Large intestine (tissue), 12 donors: ENCODE measurements at places on chromosomes 16 and 17. TPM values are rescaled to one million over a fixed set of nuclear protein-coding genes. Genes with fewer than 3 reads are reported as not detected.

GRCh38 chr16:55861288-55861687 is 13.9 kb downstream of the CES5A start:
- no peak for DNase-seq

The PRPSAP2 gene
- 49.5 TPM for polyA plus RNA-seq

DNA sequence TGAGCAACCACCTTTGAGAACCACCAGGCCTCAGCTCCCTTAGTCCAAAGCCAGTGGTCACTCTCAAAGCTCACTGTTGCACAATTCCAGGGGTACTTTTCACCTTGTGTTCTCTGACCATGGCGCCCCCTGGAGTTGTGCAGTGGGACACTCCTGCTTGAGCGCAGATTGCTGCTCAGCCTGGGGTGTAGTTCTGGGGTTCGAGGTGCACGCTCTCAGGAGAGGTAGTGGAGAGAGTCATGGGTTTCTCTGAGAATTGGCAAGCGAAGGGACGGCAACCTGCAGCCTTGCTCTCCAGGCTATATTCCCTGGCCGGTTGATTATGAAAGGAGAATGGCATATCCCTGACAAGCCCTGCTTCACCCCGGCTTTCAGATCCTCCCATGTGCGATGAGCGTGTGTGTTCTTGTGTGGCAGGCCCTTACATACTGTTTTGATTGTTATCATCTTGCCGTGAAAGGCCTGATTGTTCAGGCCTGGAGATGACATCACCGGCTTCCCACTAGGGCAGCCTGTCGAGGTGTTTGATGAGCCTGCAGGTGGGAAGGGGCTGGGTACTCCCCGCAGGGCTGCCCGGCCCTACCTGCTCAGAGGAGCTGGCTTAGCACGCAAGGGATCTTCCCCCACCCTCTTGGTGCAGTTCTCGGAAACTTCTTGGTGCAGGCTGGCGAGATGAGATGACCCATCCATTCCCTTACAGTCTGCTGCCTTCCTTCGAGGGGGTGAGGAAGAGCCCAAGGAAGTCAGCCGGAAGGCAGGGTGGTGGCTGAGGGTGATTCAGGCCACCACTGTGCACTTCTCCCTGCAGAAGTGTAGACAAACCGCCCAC is 431.2 kb downstream of the SLC39A11 start:
- DNase-seq = peak; percentile 73

GRCh38 chr16:57889960-57890751 is 80.8 kb downstream of the CNGB1 start:
- DNase-seq = no peak

- DNase-seq = no peak
These were observed 17.9 kb upstream of the FAAP100 start for GRCh38 chr17:81569986-81570514.

GRCh38 chr16:78396046-78396445 is 296.6 kb downstream of the WWOX start:
- DNase-seq = no peak

DNA sequence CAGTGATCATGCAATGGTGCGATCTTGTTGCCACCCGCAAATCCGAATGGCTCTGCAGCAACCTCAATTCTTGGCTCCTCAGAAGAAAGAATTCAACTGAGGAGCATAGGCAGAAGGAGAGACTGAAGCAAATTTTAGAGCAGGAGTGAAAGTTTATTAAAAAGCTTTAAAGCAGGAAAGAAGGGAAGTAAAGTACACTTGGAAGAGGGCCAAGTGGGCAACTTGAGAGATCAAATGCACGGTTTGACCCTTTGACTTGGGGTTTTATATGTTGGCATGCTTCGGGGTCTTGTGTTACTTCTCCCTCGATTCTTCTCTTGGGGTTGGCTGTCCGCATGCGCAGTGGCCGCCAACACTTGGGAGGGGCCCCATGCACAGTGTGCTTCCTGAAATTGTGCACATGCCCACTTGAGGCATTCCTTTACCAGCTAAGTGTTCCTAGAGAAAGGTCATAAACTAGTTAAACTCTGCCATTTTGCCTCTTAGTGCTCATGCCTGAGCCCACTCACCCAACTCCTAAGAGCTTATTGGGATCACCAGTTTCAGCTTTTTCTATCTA is 36.7 kb downstream of the ZNRF1 start:
- DNase-seq = no peak

The SAMD14 gene
- 5.7 TPM for polyA plus RNA-seq

The EFNB3 gene
- polyA plus RNA-seq = 7.4 TPM

DNA sequence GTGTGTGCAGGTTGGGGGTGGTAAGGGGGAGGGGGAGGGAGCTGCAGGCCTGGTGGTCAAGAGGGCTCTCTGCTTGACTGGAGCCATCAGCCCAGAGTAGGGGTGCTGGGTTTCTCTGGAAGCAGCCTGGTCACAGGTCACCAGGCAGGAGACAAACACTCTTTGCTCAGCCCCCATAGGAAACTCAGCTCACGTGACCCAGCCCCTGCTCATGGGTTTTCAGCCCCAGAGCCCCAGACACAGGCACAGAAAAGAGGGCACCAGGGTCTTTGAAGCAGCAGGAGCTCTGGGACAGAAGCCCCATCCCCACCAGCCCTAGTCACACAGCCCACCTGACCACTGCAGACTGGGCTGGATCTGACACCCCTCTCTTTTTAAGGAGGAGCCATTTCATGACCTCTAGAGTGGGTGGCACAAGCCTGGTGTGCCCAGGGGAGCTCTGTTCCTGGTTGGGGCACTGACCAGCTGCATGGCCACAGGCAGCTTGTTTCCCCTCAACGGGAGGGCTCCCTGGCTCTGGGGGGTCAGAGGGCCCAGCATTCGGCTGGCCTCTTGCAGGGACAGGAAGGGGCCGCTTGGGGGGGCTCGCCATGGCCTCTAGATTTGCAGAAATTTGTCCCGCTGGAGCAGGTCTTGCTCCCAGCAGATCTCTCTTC is 13.8 kb upstream of the CD79B start:
- no peak for DNase-seq

The CPPED1 gene
- polyA plus RNA-seq = 25.1 TPM

The MYH8 gene
- polyA plus RNA-seq = 2.1 TPM

DNA sequence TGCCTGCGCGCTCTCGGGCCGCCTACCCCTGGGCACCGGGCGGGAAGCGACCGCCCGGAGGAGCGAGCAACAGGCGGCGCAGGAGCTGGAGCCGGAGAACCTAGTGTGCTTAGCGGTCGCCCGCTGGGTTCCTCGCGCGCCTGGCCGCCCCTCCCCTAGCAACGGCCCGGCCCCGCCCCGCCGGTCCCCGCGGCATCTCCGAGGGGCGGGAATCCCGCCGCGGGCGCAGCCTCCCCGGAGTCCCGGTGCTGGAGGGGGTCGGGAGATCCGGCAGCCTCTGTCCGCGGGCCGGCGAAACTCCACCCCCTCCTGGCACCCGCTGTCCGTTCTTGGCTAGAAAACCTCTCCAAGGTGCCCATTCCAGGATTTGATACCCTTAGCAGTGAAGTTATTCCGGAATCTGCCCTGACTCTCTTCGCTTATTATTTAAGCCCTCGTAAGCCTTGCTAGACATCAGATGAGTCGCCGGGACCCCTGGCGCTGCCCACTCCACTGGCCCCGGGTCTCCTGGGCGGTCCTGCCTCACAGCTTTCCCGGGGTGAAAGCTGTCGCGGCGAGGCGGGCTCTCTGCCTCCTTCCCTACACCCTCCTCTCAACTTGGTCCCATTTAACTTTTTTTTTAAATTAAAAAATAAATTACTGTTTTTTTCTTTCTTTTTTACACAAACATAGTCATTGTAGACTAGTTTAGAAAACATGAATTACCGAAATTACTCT is at the start of gene RPRML:
RPRML (minus strand) TSS at position 107 of the 717 bp plus-strand sequence. CDS start 246 bp downstream, outside the sequence.
- DNase-seq = no peak

DNA sequence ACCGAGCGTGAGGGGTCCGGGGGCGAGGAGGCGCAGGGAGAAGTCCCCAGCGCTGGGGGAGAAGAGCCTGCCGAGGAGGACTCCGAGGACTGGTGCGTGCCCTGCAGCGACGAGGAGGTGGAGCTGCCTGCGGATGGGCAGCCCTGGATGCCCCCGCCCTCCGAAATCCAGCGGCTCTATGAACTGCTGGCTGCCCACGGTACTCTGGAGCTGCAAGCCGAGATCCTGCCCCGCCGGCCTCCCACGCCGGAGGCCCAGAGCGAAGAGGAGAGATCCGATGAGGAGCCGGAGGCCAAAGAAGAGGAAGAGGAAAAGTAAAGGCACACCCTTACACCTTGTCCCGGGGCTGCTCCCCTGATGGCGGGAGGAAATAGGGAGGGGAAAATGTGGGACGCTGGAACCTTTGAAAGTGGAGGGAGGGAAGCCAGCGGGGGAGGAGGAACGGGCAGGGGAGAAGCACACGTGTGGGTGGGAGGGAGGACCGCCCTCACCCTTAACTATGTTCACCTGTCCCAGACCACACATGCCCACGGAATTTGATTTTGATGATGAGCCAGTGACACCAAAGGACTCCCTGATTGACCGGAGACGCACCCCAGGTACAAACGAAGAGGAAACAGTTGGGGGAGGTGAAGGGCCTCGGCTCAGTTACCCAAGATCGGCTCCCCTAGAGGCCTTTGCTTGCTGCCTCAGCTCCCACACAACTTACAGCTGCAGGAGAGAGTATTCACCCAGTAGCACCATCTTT is 916 bp downstream of the PAGR1 start:
- DNase-seq = peak; percentile 75

The KLHL10 gene
- 0.06 TPM for polyA plus RNA-seq

The DLX3 gene
- 0.66 TPM for polyA plus RNA-seq

DNA sequence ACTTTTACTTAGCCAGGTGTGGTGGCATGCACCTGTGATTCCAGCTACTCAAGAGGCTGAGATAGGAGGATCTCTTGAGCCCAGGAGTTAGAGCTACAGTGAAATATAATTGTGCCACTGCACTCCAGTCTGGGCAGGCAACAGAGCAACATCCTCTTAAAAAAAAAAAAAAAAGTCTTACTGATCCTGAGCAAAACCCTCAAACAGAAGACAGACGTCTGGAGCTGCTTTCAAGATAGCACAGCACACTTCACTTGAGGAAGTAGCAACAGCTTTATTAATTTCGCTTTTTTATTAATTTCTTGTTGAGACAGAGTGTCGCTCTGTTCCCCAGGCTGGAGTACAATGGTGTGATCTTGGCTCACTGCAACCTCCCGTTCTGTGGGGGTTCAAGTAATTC is 10.2 kb upstream of the GGA2 start:
- no peak for DNase-seq

The ZNF423 gene
- 6.7 TPM for polyA plus RNA-seq

- DNase-seq = no peak
These were observed 105.5 kb downstream of the AXIN2 start for GRCh38 chr17:65455972-65456343.

DNA sequence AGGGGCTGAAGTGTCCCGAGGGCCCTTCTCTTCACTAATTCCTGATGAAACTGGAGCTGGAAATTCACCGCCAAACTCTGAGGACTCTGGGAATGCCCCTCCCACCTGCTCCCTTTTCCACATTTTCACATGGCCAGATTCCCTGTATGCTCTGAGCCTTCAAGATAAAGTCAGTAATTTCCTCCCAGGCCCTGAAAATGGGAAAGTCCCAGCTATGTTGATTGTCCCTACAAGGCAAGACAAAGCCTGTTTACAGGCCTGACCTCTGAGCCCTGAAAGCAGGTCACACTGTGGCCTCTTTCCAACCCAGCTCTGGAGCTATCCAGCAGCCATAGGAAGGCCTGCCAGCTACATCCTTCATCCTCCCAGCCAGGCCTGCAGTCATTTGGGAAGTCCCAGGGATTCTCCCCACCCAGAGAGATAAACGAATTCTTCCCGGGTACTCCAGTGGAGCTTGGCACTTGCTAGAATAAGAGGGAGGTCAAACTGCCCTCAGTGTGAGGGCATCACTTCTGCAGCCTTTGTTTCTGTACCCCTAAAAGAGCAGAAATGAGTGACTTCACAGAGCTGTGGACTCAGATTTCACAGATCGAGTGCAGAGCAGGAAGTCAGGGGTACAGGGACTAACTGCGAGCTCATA is 19.6 kb upstream of the CCL2 start:
- peak; percentile 58 for DNase-seq

The MMP2 gene
- polyA plus RNA-seq = 87.5 TPM

DNA sequence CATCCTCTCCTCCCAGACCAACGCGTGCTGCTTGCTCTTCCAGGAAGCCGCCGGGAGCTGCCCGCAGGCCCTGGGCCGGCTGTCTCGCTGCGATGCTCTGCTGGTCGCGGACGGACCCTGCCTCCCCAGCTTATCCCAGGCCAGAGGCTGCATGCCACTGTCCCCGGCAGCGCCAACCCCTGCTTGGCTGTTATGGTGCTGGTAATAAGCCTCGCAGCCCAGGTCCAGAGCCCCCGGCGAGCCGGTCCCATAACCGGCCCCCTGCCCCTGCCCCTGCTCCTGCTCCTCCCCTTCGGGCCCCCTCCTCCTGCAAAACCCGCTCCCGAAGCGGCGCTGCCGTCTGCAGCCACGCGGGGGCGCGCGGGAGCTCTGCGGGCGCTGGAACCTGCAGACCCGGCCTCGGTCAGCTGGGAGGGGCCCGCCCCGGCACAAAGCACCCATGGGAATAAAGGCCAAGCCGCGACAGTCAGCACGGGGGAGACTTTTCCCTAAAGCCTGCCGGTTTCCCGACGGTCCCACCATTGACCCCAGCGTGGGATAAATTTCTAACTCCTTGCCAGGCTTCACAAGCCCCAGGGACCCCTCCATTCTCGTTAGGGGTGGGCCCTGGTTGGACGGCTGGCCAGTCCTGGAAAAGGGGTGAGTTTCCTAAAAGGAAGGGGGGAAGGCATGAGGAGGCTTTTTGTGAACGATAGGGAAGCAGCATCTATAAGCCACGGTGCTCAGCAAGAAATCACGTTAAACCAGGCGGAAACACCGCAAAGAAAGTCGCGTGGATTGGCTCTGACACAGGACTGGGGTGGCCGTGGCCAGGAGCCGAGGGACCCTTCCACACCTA is 11.2 kb downstream of the ENPP7 start:
- peak; percentile 90 for DNase-seq

GRCh38 chr17:79974566-79975497 is 60.8 kb downstream of the TBC1D16 start:
- DNase-seq = no peak

GRCh38 chr17:83196366-83196765 is 117.0 kb downstream of the METRNL start:
- no peak for DNase-seq

The TLCD1 gene
- polyA plus RNA-seq = 9.4 TPM

DNA sequence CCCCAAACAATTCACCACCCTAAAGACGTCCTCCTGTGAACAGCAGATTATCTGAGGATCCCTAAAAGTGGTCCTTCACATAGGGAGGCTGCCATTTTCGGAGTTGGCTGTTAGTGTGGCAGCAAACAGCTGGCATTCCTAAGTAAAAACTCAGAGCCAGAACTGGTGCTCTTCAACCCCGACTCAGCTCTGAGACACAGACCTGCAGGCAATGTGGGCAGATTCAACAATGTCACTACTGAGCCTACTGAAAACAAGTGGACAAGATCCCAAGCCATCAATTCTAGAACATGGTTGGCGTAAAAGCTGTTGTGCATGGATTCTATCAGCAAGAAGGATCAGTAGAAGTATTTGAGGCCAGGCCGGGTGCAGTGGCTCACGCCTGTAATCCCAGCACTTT is 247.2 kb downstream of the NTN1 start:
- no peak for DNase-seq

The ZG16B gene
- polyA plus RNA-seq = 4.3 TPM

The AIPL1 gene
- not detected for polyA plus RNA-seq

The CLEC3A gene
- 0.36 TPM for polyA plus RNA-seq
